Activated gamma-delta T cell (primary cell): ENCODE measurements at places on chromosomes 12 and 14.

DNA sequence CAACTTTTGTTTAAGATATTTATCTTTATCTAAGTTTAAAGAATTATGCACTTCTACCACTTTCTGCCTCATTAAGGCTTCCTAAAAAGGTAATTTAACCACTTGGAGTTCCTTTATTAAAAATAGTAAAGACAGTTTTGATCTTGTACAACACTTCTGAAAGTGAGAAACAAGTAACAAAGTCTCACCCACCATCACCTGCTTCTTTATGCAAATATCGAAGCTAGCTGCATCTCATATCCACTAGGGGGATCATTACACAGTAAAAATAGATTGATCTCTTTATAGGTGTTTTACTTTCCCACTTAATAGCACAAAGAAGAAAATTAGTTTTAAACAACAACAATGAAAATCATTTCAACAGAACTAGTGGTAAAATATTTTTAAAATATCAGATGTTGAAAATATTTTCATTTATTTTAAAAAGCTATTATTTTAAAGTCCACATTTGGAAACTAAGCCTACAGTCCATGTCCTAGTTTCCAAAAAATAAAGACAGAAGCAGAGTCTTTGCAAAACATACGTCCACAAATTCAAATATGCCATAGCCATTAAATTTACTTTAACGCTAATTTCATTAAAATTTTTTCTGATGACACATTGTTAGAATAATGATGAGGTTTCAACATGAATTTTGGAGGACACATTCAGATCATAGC, 160.0 kb upstream of the SOX5 start:
- no peak for DNase-seq

- no peak for DNase-seq
Observed at GRCh38 chr14:60206837-60207533, 41.8 kb upstream of the DHRS7 start.

DNA sequence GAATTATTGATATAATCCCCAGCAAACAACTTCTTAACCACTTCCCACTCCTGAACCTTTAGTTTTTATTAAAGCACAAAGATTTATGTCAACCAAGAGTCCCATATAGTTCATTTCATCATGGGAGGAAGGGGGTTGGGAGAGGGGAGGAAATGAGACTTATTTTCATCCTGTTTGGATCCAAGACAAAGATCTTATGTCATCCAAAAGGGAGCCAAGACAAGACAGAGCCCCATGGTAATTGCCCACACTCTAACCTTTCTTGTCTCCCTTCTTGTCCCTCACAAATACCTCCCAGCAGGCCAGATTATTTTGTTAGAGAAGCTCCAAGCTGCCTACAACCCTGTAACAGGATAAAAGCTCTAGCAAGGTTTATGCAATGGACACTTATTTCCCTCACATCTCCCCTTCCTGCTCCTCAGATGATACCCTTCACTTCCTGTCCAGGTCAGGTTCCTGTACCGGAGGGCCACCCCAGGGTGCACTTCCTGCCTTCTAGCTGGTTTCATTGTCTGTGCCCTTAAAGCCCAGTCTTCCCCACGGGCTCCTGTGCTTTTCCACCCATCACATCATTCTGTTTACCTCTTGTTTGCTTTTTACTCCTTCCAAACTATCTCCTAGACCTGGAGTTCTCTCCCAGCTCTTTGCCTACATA, 123.7 kb upstream of the MDM1 start:
- no peak for DNase-seq

- DNase-seq, result no peak
Observed at GRCh38 chr12:109329003-109329402, 18.7 kb upstream of the MYO1H start.

DNA sequence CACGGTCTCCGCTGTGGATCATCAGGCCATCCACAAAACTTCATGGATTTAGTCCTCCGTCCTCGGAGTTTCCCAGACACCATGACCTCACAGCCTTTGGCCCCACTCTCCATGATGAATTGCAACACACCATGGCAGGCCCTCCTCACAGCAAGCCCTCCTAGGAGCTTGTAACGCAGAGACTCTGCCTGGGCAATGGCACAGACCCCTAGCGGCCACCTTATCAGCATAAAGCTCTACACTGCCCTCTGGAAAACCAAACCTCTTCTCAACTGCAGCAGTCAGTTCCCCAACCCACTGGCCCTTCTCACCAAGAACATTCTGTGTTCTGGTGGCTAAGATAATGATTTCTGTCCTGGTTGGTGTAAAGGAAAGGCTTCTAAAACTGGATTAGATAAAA, 238.4 kb upstream of the USP15 start:
- no peak for DNase-seq

- no peak for DNase-seq
Observed at GRCh38 chr12:51955702-51956101, 4.2 kb downstream of the ACVR1B start.

DNA sequence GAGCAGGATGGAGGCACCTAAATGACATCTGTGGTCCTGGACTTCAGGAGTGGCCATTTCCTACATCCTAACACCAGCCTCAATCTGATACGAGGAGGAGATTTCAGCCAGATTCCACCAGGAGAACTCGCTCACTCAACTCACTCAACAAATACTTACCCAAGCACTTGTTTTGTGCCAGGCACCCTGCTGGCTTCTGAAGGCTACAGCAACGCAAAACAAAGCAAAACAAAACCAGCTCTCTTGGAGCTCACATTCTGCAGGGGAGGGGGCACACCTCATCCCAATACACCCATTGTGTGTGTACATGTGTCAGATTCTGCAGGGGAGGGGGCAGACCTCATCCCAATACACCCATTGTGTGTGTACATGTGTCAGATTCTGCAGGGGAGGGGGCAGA, 144.8 kb downstream of the PIWIL1 start:
- DNase-seq, result no peak

- no peak for DNase-seq
Observed at GRCh38 chr12:113439606-113440030, 17.4 kb downstream of the SDSL start.

DNA sequence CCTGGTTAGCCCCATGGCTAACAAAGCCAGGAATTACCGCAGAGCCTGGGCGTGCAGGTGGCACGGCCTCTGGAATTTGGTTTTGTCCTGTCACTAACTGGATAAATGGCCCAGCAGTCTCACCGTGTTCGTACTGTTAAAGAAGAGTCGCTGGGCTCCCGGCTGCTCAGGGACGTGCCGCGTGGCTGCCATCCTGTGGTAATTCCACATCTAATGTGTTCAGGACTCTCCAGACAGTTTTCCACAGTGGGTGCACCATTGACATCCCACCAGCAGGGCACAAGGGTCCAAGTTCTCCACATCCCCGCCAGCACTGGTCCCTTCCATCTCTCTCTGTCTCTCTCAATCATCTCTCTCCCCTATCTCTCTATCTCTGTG, 19.6 kb downstream of the NOC4L start:
- no peak for DNase-seq

DNA sequence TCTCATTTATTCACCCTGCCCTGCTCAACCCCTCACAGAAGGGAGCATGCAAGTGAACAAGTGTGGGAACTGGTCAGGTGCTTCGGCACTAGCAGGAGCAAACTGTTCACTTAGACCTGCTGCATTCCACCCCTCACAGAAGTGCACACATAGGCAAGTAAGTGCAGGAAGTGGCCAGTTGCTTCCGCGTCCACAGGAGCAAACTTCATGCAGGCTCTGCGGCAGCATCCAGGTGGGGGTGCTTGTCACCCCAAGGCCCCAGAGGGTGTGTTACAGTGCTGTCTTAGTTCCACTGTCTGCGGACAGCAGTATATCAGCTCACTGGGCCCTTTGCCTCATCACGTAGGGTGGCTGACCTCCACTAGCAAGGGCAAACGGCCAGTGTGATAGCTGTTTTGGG, 167.3 kb upstream of the AVPR1A start:
- DNase-seq, result no peak

- DNase-seq, result no peak
Observed at GRCh38 chr12:76891609-76892008, 12.8 kb upstream of the CSRP2 start.

GRCh38 chr14:32710731-32711680, 227.7 kb upstream of the NPAS3 start:
- no peak for DNase-seq

DNA sequence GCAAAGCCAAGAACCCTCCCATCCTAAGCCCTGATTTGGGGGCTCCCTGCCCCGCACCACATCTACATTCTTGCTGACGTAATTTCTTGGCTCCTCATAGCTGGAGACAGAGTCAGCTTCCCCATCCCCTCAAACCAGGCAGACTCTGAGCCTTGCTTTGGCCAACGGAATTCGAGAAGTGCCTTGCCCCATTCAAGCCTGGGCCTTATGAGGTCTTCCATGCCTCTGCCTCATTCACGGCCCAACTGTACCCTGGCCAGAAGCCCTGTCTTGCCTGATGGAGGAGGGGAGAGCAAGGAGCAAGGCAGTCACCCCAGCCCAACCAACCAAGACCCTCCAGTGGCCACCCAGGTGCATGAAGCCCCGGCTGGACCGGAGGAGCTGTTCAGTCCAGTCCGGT, 164.1 kb downstream of the PIWIL1 start:
- no peak for DNase-seq

DNA sequence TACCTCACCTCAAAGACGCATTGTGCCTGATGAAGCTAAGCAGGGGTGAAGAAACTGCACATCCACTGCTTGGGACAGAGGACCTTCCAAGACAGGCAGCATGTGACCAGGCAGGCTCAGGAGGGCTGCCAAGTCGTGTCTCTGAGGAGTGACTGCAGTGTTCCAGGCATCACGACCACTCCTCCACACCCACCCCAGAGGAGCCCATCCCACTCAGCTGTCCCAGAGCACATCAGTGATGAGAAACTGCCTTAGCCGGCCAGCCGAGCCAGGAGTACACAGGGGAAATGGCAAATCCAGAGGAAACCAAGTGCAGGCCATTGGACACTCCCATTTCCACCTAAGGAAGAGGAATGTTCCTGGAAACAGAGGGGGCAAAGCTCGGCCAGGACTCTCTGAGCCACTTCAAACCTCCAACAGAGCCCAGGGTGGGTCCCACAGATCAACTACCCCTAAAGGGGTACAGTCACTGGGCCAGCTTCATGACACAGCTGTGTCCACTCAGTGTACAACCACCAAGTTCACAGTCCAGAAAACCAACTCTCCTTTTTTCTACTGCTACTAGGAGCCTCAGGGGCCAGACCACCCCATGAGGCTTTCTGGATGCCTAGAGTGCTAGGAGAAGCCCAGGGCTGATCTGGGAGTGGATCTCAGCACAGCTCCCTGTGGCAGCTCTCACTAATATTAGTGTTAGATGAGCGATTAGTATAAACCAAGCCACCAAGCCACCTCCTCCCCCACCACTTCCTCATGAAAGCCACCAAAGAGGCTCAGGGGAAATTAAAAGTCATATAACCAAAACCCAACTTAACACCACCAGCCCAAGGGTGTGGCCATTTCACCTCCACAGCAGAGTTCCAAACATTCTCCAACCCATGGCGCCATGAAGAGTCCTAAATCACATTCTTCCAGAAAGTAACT, 15.4 kb downstream of the PXN start:
- DNase-seq, result no peak

- DNase-seq, result no peak
Observed at GRCh38 chr14:53124786-53125185, 28.3 kb downstream of the DDHD1 start.

DNA sequence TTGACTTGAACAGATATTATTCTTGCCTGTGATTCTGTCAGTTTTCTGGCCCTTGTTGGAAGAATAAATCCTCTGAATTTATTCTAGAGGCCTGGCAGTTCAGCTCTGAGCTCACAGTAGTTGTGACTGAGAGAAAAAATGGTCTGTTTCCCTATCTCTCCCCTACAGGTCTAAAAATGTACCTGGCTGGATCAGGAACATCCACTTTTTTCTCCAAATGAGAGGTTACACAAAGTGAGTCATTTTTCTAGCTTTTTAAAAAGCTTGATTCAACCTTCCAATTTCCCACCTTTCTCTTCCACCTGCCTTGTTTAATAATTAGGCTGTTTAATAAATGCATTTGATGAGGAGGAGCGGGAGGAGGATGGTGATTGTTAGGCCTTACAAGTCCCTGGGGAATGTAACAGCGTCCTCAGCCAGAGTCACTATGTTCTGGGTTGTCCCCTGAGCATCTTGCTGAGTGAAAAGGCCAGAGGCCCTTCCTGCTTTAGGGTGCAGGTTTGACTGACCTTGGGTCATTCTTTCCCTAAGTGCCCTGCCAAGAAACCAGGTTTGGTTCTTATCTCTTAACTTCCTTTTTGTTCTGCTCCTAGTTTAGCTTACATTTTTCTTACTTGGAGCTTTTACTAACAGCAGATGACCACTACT, 91.7 kb upstream of the FUT8 start:
- no peak for DNase-seq

DNA sequence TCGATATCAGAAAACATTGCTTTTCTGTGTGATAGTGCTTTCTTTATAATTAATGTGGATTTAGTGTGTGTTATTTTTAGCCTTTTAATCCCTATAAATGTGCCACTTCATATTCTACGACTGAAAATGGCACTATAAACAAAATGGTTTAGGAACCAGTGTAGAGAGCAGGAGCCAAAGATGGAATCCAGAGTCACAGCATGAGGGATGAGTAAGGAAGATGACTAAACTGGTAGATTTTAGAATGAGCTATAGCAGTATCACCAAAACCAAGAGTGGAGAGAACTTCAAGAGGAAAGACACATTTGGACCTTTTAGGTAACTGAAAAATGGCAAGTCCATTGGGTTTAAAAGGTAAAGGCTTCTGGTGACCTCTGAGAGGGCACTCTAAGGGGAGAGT, 887.2 kb downstream of the NRXN3 start:
- no peak for DNase-seq

DNA sequence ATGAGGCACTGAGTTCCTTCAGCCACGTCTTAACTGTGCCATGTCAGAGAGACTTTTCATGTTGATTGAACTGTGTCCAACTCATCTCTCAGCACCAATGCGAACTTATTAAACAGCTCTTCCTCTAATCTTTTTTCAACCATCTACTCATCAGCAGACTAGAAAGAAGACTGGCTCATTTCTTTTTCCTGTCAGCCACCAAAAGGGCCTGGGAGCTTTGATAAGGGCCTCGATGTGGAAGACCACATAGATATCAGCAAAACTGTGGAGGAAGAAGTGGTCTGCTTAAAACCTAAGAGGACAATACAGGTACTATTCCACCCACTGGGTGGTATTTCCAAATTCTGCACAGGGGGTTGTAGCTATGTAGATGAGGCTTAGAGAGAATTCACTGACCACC, 3.6 kb upstream of the PLXNC1 start:
- DNase-seq, result no peak

GRCh38 chr14:35020713-35021112, 25.4 kb upstream of the FAM177A1 start:
- DNase-seq, result no peak

DNA sequence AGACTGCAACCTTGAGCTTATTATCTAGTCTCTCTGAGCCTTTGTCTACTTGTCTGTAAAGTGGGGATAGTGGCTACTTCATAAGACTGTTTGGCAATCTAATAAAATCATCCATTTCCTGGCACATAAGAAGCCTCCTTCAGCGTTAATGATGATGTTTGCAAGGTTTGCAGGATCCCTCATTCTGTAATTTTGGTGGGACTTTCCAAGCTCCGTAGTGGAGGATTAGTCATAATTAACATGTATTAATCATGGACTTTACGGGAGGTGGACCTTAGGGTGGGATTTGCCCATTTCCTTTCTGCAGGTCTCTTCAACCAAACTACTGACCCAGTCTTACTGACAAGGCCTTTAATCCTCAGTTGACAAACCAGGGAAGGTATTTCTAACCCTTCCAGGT, 66.2 kb downstream of the NTF3 start:
- DNase-seq, result no peak
